ENCODE measurements at places on chromosomes 3 and 15. TPM values are rescaled to one million over a fixed set of nuclear protein-coding genes. Genes with fewer than 3 reads are reported as not detected.

Gene BUB1B
- 25.6 TPM for total RNA-seq

Gene PAQR9
- 2.5 TPM for total RNA-seq

Gene DUT
- 101 TPM for total RNA-seq

Gene ZXDC
- total RNA-seq = 8.8 TPM

Gene ACSBG1
- 0.81 TPM for total RNA-seq

Gene GALNT15
- 0.05 TPM for total RNA-seq

Gene BNC1
- 0.98 TPM for total RNA-seq

Gene MFGE8
- 348 TPM for total RNA-seq

Gene RTP1
- not detected for total RNA-seq

Gene KIF15
- 11.4 TPM for total RNA-seq

Gene SHC4
- total RNA-seq = 1.1 TPM

Gene CMC1
- total RNA-seq = 43.8 TPM

Gene GABRR3
- not detected for total RNA-seq

Gene RBM15B
- total RNA-seq = 20.4 TPM

Gene LPCAT4
- 56.6 TPM for total RNA-seq

Gene SNURF
- total RNA-seq = 4.2 TPM

Gene TRPC1
- 4.7 TPM for total RNA-seq

Gene TGM4
- total RNA-seq = 0.39 TPM

Gene RETNLB
- not detected for total RNA-seq

Gene C3orf49
- not detected for total RNA-seq

Gene SPSB4
- 0.25 TPM for total RNA-seq

Gene TIPIN
- total RNA-seq = 23.5 TPM

Gene CNTN6
- total RNA-seq = not detected

Gene SPATA12
- 0.32 TPM for total RNA-seq

Gene MESP2
- total RNA-seq = 0.50 TPM

Gene TRH
- total RNA-seq = not detected

Gene NEIL1
- total RNA-seq = 2.4 TPM

Gene SERPINI1
- total RNA-seq = 2.4 TPM

Gene CSPG5
- total RNA-seq = 1.3 TPM

Measured in A549 treated with dexamethasone at 1 μM for 4 hours (cell line).